ENCODE measurements at places on chromosomes 3 and 15. TPM values are rescaled to one million over a fixed set of nuclear protein-coding genes. Genes with fewer than 3 reads are reported as not detected.
A peak's percentile ranks its signal among the peaks of the same experiment; 100 is the strongest.

Gene SLC12A8
- 18.8 TPM for total RNA-seq

Gene CTXN2
- not detected for total RNA-seq

Gene ECE2
- total RNA-seq, result 0.45 TPM

Gene SLC12A1
- not detected for total RNA-seq

Gene CISH
- 3.6 TPM for total RNA-seq

Gene ADCY5
- 71.0 TPM for total RNA-seq

Gene CA12
- 12.5 TPM for total RNA-seq

Gene CCR9
- not detected for total RNA-seq

Gene RAD18
- total RNA-seq, result 4.7 TPM

Gene SEMA5B
- 1.9 TPM for total RNA-seq

Gene FRMD4B
- 5.3 TPM for total RNA-seq

Gene PRR23A
- not detected for total RNA-seq

Gene ARGFX
- not detected for total RNA-seq

Gene IGDCC3
- total RNA-seq, result 1.7 TPM

DNA sequence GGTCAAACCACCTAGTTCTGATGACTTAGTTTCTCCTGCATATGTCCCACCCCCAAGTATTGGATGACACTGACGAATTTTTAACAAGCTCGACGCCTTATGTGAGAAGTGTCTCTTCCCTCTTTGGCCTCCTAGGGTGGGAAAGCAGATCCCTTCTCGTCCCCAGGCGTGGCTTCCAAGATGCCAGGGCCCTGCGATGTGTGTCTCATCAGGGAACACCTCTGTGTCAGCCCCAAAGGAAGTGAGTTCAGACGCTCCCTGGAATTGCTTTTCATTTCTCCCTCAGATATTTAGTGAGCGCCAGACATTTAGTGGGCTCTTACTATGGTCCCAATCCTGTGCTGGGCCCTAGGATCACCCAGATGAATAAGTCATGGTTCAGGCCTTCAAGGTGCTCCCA lies 212.7 kb upstream of the NR2E3 start:
- H3K27ac ChIP-seq, result no peak overlapping the region
- peaks cover 63% of the 10 kb centered on the region for H3K4me1 ChIP-seq
- no peak for DNase-seq
- no peak overlapping the region for H3K4me3 ChIP-seq
- no peaks in the 10 kb centered on the region for H3K36me3 ChIP-seq

DNA sequence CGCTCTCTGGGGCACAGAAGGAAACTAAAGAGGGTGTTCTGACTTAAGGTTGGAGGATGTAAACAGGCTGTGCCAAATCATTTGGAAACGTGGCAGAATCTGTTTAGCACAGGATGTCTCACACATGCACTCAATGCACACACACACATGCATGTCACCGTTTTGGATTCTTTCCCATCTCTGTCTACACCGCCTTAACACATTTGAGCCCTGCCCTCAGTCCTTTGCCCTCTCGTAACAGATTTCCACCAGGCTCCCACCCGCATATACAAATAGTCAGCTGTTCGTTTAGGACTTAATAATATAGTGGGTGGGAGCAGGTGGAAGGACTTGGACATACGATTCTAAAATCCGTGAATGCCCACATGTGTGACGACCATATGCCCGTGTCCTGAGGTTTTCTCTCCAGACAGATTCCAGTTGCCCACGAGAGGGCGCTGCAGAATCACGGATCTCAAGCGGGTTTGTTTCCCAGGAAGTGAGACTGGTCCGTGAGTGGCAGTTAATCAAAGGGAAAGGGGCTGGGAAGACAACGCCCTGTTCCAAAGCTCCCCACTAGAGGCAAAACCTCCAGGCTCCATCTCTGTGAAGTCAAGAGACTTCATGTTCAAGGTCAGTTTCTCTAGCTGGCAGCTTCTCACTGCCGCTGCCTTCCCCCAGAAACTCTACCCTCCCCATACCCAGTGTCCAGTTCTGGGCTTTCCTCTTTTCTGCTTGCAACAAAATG lies 44.5 kb downstream of the NOX5 start:
- no peak overlapping the region for H3K27ac ChIP-seq
- H3K4me1 ChIP-seq, result peaks cover 9% of the 10 kb centered on the region
- no peak overlapping the region for H3K4me3 ChIP-seq
- H3K36me3 ChIP-seq, result no peaks in the 10 kb centered on the region
- peak; percentile 95 for DNase-seq

GRCh38 chr15:29149738-29150075 lies 119.9 kb downstream of the NSMCE3 start:
- peak; percentile 15 for DNase-seq
- no peaks in the 10 kb centered on the region for H3K36me3 ChIP-seq
- no peak overlapping the region for H3K27ac ChIP-seq
- no peak overlapping the region for H3K4me3 ChIP-seq

DNA sequence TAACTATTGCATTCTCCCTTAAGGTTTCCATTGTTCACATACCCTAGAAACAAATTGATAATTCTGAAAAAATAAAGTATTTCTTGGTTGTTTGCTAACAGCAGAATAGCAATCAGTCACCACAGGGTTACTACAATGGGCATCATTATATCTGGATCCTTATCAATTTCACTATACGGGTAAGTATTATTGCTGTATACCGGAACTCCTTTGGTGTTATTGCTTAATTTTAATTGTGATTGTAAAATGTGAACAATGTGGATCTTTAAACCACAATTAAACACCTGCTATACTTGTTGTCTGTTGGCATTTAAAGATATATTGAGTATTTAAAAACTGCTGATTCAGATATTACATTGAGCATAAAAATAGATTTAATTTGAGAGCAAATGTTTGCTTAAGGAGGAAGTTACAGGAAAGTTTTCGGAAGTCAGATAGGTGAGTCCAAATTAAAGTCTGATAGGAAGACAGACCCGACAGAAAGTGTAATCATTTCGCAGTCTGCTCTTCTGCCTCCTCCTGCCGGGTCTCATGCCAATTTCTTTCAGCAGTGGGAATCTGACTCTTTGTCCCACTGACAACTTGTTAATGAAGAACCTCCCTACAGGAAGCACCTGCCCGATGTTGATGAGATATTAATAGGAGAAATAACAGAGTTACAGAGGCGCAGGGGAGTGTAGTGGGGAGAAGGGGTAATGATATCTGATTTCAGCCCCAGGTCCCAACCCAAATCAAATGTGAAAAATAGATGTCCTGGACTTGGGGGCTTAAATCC lies 169.7 kb upstream of the TBC1D5 start:
- H3K4me3 ChIP-seq, result no peak overlapping the region
- no peaks in the 10 kb centered on the region for H3K36me3 ChIP-seq
- no peaks in the 10 kb centered on the region for H3K4me1 ChIP-seq
- H3K27me3 ChIP-seq, result no peaks in the 10 kb centered on the region
- H3K27ac ChIP-seq, result no peak overlapping the region

DNA sequence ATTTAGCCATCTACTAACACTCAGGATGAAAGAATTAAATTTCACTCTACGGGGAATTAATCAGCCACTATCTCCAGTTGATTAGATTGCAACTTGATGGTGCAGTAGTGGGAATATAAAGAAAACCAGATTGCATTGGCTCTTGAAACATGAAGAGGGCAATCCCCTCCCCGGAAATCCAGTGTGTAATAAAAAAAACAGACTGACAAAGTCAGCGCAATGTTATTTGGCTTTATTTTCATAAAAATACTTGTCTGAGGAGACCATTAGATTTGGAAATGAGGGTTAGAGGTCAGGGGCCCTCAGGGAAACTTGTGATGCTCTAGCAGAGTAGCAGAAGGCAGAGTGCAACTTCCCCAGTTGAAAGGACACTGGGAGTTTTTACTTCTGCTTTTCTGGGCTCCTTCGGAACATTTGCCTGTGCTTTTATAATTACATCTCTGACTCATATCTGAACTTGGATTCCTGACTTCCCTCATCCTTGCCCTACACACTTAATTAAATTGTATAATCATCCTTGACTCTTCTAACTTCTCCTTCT lies 326.8 kb downstream of the TUSC7 start:
- H3K4me3 ChIP-seq, result no peak overlapping the region
- H3K27me3 ChIP-seq, result no peaks in the 10 kb centered on the region
- no peak for DNase-seq
- no peaks in the 10 kb centered on the region for H3K4me1 ChIP-seq
- H3K27ac ChIP-seq, result no peak overlapping the region

- no peaks in the 10 kb centered on the region for H3K36me3 ChIP-seq
- H3K4me3 ChIP-seq, result no peak overlapping the region
- no peak overlapping the region for H3K27ac ChIP-seq
- DNase-seq, result no peak
- no peaks in the 10 kb centered on the region for H3K27me3 ChIP-seq
Measured at GRCh38 chr15:57037548-57037947, 119.1 kb downstream of the TCF12 start.

GRCh38 chr3:123350971-123351370 lies 97.9 kb downstream of the ADCY5 start:
- DNase-seq, result no peak
- no peak overlapping the region for H3K27ac ChIP-seq
- H3K4me1 ChIP-seq, result peaks cover 58% of the 10 kb centered on the region
- H3K4me3 ChIP-seq, result no peak overlapping the region
- H3K27me3 ChIP-seq, result no peaks in the 10 kb centered on the region

DNA sequence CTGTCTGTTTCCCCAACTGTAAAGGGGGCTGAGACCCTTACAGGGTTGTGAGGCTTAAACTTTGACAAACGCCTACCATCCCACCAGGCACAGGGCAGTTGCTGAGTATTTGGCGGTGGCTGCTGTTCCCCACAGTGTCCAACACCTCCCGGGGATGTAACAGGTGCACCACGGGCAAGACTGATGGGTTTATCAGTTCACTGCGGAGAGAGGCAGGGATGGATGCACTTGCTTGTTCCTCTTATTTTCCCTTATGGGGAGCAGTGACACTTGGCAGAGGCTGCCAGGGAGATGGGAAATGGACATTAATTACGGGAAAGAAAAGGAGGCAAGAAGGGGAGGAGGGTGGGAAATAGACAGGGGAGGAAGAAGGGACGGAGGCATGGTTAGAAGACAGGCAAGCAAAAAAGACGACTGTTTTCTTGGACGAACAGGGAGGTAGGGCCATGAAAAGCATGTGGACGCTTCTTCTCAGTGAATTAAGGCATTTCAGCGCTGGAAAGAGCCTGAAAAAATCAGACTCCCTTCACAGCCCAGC lies 16.6 kb upstream of the ADIPOQ start:
- H3K4me1 ChIP-seq, result peaks cover 30% of the 10 kb centered on the region
- H3K27me3 ChIP-seq, result peaks cover 74% of the 10 kb centered on the region
- no peaks in the 10 kb centered on the region for H3K36me3 ChIP-seq
- no peak overlapping the region for H3K4me3 ChIP-seq

DNA sequence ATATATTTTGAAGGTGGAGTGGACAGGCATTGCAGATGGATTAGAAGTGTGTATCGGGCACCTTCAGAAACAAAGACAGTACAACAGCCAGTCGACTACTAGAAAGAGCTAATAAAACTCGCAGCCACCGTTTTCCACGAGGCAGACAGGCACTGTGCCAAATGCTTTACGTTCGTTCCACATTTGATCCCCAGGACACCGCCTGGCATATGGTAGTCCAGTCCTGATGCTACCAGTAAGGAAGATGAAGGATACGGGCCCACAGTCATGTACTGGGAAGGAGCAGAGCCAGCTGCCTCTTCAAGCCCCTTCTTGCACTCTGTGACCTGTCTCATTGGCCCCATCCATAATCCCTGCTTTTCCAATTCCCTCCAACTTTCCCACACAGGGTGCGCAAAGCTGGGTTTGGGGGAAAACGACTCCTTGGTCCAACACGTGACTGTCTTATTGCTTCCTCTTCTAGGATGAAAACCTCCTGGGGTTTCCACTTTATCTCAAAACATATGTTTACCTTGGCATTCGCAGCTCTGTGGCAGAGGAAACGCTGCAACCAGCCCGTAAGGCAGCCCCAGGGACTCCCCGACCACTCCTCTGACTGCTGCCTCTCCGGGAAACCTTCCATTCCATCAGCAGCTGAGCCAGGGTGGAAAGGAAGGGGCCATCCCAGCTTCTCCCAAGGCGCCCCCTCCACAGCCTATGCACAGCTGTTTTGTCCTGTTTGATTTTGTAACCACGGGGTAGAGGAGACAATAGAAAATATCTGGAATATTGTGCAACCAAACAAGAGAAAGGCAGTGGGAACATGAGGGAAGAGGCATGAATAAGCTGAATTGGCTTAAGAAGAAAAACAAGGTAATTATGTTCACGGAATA lies 107.4 kb downstream of the ADAMTS17 start:
- DNase-seq, result peak; percentile 64
- H3K4me3 ChIP-seq, result no peak overlapping the region
- no peaks in the 10 kb centered on the region for H3K36me3 ChIP-seq

- no peaks in the 10 kb centered on the region for H3K4me1 ChIP-seq
- no peak for DNase-seq
- H3K27me3 ChIP-seq, result no peaks in the 10 kb centered on the region
- no peaks in the 10 kb centered on the region for H3K36me3 ChIP-seq
- no peak overlapping the region for H3K4me3 ChIP-seq
- no peak overlapping the region for H3K27ac ChIP-seq
Measured at GRCh38 chr3:156424758-156425157, 130.2 kb downstream of the SSR3 start.

GRCh38 chr3:3553236-3553635 lies 246.0 kb upstream of the LRRN1 start:
- no peak overlapping the region for H3K4me3 ChIP-seq
- H3K27ac ChIP-seq, result no peak overlapping the region
- DNase-seq, result no peak
- H3K4me1 ChIP-seq, result no peaks in the 10 kb centered on the region
- no peaks in the 10 kb centered on the region for H3K27me3 ChIP-seq

DNA sequence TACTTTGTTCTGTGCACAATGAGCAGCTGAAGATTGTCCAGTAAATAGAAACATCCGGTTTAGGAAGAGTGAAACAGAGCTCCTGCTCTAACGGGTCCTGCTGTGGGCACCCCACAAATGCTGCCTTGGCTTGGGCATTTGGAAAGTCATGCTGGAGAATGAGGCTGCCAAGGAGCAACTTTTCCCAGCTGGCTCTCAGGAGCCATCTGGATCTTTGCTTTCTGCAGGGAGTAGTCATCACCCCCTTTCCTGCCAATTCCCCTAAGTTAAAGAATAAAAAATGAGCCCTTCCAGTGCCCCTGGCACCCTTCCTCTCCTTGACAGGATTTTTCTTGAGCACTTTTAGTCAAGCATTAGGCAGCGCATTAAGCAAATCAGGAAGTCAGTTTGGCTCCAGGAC lies 90.0 kb downstream of the FAM43A start:
- no peaks in the 10 kb centered on the region for H3K4me1 ChIP-seq
- H3K36me3 ChIP-seq, result no peaks in the 10 kb centered on the region
- H3K27ac ChIP-seq, result no peak overlapping the region

DNA sequence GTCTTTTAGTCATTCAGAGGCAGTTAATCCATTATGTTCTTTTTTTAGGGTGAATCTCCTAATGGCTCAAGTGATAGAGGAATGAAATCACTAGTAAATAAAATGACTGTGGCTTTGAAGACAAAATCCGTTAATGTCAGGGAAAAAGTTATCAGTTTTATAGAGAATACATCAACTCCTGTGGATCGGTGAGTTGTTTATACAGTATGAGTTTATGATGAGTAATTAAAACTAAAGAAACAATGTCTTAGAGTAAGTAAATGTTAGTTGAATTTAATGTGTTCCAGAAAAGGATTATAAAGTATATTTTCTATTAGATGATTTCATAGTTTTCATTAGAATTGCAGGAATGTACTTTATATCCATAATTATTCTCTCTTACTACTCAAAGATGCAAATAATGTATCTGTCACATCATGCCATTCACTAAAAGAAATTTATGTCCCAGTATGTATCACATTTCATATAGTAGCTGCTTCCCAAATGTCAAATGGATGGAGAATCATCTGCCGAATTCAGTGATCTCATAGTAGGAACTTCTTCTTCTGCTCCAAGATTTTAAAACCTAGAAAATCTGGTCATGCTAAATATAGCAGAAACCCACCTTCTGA lies 24.1 kb upstream of the NIT2 start:
- no peak overlapping the region for H3K27ac ChIP-seq
- peaks cover 8% of the 10 kb centered on the region for H3K36me3 ChIP-seq
- H3K27me3 ChIP-seq, result no peaks in the 10 kb centered on the region
- peaks cover 5% of the 10 kb centered on the region for H3K4me1 ChIP-seq

Measured in stomach (tissue), 19 donors.